ENCODE measurements at places on chromosomes 1 and 21.

DNA sequence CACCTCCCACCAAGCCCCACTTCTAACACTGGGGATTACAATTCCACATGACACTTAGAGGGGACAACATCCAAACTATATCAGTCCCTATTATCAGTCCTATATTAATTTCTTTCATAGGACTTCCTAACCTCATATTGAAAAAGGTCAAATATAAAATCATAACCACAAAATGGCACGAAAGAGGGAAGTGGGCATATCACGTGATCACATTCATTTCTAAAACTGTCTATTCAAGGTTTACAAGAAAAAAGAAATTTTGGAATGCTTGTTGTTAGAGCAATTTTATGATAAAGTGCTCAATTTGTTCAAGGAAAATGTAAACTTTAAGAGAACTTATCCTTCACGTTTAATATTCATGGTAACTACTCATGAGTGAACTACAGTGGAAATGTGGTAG is 13.2 kb upstream of the CDC7 start:
- DNase-seq, result no peak

- DNase-seq, result no peak
These were observed 1.2 kb downstream of the TAL1 start for GRCh38 chr1:47230692-47231300.

GRCh38 chr1:24874611-24875234 is 55.4 kb downstream of the RUNX3 start:
- no peak for DNase-seq

DNA sequence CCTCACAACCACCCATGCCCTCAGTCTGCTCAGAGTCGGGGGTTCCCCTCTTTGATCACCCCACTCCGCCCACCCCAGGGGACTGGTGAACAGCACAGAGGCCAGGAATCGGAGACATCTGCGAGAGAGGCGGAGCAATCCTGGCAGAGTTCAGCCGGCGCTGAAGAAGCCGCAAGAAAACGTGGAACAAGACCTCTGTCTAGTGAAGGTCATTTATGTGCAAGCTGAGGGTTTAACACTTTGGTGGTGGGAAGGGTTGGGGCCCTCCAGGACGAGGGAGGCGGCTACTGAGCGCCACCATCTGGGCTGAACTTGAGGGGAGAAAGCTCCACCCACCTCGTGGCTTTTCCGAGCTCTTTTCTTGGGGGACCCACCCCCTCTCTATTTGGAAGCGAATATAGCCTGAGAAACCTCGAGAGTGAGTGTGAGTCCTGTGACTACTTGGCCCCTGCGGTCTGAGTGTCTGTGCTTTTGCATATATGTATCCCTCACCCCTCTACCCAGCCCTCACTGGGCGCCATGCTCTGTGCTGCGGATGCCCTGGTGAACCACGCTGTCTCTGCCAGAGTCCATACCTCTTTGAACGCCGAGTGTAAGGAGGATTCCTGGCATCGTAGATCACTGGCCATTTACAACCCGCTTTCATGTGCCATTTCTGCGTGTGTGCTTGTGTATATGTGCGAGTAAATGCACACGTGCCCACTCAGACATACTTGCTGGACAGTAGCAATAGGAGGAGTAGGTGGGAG is 1.2 kb upstream of the EPHA10 start:
- DNase-seq, result no peak

- DNase-seq, result no peak
These were observed 376.3 kb upstream of the CAMK1G start for GRCh38 chr1:209207126-209207700.

- DNase-seq, result no peak
These were observed 132.9 kb downstream of the RHOU start for GRCh38 chr1:228867951-228868730.

- peak; percentile 0 for DNase-seq
These were observed 203.6 kb upstream of the CHODL start for GRCh38 chr21:18041012-18041411.

DNA sequence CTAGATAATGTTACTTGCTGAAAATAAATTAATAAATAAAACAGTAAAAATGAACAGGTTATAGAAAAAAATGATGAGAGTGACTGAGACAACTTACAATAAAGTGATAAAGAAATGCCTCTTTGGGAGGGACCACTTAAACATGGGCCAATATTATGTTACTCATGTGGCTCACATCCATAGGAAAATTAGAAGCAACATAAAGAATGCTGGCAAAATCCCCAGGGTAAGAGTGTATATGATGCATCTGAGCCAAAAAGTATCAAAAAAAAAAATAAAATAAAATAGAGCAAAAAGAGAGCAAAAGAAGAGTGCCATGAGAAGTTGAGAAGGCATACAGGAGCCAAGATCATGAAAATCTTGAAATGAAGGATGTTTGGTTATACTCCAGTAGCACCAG is 818.0 kb downstream of the LTN1 start:
- DNase-seq, result peak; percentile 21

GRCh38 chr1:106276871-106277270 is 779.6 kb upstream of the PRMT6 start:
- peak; percentile 57 for DNase-seq

DNA sequence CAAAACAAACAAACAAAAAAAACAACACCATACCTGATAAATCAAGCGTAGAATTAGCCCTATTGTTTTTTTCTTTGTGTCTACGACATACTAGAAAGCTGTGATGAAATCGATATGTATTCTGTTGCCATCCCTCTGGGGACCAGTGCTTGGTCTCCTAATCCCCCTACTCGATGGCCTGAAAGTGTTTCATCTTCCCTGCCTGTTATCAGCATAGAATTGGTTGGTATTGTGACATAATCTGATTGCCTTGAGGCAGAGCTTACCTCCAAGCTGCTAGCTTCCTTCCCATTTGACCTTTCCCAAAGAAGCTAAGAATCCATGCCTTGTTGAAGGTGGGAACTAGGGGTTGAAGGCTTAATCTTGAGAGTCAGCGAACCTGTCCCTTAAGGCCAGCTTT is 40.7 kb upstream of the PIGV start:
- DNase-seq, result no peak

DNA sequence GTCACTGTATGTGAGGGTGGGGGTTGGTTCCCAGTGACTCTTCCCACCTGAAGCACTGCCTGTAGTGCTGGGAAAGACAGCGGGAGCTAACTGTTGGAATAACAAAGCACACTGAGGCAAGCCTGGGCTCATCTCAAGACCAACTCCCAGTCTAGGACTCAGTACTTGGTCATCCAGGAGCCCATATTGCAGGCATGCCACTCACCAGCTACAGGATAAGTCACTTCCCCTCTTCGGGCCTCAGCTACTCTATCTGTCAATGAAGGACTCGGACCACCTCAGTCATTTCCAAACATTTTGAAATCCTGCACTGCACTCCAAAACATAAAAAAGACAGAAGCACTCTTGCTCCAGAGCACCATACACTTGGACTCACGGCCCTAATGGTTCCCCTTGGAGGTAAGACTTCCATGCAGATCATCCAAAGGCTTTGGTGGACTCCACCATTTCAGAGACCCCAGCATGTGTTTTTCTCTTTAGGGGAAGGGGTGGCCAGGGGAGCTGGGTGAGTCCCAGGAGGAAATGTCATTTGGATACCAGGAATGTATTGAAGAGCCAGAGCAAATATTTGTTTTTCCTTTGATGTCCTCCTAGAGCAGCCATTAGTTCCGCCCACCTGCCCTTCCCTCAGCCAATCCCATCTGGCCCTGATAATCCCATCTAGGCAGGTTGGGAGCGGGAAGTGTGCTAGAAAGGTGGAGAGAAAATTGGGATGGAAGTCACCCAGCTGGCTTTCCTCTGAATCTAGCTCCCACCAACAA is 3.1 kb downstream of the NUAK2 start:
- DNase-seq, result no peak

DNA sequence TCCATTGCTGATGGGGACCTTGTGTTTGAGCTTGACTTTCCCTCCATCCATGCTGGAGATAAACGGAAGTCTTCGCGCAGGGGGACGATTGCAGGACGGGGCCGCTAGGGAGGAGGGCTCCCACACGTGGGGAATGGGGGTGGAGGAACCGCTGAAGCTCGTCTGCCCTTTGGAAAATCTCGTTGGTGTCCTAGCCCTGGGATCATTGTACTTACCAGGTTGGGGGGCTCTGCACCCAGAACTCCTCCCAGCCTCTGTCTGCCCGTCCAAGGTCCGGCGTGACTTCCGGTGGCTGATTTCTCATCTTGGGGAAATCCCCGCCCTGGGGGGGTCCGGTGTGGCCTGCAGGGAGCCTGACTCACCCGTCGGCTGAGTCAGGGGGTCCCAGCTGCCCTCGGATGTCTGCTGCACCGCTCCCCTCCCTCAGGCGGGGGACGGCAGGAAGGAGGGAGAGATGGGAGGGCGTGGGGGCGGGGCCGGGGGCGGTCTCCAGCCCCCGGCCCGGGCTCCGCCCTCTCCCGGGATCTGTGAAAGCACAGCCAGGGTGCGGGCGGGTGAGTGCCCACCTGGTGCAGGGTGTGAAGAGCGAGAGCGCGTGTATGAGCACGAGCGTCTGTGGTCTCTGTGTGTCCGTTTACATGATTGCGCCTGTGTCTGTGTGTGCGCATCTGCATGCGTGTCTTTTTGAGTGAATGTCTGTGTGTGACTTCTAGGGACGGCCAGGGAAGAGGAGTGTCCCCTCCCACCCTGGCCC is 35.8 kb downstream of the PIK3CD start:
- DNase-seq, result peak; percentile 30

GRCh38 chr21:23130308-23130707 is 2132.1 kb downstream of the NCAM2 start:
- DNase-seq, result no peak
